ENCODE measurements at places on chromosomes 12 and 14.
A peak's percentile ranks its signal among the peaks of the same experiment; 100 is the strongest.

GRCh38 chr14:83421711-83422110 is 1888.1 kb upstream of the SEL1L start:
- no peak for DNase-seq

GRCh38 chr14:54610051-54610977 is 43.4 kb downstream of the SAMD4A start:
- no peak for DNase-seq

GRCh38 chr14:23025151-23025814 is 9.4 kb downstream of the PSMB5 start:
- DNase-seq = no peak

DNA sequence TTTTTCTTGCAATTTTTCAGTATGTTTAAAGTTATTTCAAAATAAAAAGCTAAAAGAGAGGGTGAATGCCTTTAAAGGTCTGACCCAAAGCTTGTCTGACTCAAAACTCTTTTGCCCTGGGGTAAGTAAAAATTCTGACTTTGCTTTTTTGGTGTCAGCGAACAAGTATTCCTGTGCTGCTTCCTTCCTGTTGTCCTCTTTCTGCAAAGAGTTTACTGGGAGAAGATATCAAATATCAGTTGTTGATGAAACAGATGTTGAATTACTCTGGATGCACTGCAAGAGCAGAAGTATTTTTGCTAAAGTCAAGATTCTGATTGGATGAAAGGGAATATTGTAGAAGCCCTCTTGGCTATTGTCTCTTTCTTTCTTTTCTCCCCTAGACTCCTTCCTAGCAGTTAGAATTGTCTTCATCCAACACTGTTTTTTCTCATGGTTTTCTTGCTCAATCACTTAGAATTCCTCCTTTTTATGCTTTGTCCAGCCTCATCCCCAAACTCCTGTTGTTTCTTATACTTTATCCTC is 62.0 kb downstream of the DACT1 start:
- no peak for DNase-seq

DNA sequence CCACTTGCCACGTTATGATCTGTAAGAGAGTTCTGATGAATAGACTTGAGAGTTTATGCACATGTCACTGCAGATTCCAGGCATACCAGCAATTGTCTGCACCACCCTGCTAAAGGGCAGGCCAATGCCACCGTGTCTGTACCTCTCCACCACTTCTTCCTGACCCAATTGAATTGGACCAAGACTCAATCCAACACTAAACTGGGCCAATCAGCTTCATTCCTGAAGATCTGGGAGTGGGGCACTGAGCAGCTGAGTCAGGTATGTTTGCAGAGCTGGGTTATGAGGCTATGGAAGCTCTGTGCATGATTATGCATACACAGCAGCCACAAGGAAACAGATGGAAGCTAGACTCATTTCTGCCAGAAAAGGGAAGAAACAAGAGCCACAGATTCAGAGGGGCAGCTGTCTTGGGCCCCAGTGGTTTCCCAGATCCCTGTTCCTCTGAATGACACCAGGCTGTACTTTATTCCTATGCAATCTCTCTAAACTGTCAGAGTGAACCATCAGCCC is 28.0 kb downstream of the DAO start:
- peak; percentile 17 for DNase-seq

DNA sequence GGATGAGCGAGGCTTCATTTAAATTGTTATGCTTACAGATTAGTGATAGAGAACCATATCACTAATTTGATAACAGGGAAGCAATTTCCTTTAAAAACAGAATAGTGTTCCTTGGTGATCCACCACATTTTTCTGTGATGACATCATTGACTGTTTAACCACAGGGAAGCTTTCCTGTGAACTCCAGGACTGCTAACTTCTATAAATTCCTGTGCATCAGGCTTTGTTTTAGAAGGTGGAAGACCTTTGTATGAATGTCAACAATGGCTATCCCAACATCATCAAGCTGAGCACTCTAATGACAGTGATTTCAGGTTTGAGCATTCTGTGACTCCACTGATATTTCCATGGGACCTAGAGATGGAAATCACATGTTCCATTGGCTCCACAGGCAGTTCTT is 177.1 kb downstream of the RMST start:
- no peak for DNase-seq

DNA sequence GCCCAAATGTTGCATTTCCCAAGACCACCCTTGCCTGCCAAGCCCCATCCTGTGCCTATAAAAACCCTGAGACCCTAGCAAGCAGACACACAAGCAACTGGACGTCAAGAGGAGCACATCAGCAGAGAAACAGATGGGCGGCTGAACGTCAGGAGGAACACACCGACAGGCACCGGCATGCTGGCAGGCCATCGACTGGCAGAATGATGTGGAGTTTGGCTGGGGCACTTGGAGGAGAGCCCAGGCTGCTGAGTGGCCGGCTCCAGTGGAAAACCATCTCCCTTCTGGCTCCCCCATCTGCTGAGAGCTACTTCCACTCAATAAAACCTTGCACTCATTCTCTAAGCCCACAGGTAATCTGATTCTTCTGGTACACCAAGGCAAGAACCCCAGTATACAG is 130.1 kb downstream of the SLC41A2 start:
- DNase-seq = no peak

- no peak for DNase-seq
These were observed 13.4 kb upstream of the SLC38A4 start for GRCh38 chr12:46839232-46839631.

DNA sequence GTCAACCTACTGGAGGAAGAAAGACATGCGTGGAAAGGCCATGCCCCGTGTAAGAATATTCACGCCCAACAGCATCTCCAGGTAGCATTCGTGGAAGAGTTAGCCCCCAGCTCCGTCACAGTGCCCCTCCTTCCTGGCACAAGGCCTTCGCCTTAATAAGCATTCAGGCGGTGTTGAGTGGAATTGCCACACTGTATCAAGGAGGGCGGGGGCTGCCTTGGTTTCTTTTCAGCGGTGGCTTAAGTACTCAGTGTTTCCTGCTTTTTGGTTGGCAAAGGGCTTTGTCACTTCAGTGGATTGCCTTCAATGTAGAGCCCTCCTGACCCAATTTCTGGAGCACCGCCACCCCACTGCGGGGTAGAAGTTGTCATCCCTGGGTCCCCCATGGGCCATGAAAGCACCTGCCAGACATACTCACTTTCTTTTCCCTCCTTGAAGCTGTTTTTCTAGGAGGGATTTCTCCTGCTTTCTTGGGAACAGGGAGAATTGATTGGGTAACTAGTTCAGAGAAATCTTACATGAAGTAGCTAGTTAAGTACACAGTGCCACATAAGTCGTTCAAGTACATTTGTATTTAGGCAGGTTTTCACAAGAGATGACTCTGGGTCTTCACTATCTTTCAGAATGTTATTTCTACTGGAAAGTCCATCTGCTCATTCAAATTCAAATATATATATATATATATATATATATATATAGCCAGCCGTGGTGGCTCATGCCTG is 65.5 kb upstream of the STON2 start:
- DNase-seq = peak; percentile 11

- peak; percentile 93 for DNase-seq
These were observed 1.3 kb downstream of the ZC3H10 start for GRCh38 chr12:56119361-56119796.

DNA sequence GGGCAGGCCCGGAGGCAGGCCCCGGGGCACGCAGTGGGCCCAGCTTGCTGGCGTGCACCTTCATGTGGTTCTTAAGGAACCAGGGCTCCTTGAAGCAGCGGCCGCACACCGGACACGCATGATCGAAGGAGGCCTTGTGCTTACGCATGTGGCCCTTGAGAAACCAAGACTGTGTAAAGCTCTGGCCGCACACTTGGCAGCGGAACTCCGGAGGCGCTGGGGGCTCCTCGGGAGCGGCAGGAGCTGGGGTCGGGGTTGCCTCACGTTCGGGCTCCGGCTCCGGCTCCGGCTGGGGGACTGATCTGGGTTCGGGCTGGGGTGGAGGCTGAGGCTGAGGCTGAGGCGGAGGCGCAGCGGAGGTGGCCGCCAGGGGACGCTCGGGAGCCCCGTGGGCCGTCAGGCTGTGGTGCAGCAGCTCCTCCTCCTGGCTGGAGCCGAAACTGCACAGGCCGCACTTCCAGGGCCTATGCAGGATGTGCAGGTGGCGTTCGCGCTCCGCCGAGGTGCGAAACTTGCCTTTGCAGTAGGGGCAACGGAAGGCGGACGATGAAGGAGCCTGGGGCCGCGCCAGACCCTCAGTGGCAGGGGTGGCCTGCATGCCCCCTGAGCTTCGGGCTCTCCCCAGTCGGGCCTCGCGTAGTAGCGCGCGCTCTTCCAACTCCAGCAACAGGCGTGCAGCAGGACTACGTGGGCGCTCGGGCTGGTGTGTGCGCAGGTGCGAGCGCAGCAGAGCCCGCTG is 6.0 kb downstream of the ZNF219 start:
- peak; percentile 87 for DNase-seq

DNA sequence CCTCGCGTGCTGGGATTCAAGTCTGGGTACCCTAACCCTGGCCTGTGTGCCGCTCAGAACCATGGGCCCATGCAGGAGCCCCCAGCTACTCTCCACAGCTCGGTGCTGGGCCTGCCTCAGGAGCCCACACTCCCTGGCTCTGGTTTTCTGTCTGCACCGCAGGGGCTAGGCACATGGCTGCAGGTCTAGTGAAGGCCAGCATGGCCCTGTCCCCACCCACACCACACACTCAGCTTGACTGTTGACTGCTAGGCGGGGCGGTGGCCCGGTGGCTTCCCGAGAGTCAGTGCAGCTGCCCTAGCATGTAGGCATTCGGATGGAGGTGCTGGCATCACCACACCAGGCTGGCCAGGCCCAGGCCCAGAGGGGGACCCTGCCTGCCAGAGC is 7.9 kb downstream of the INF2 start:
- no peak for DNase-seq

- DNase-seq = no peak
These were observed 7.4 kb upstream of the HOXC6 start for GRCh38 chr12:54020591-54021405.

- no peak for DNase-seq
These were observed 87.7 kb upstream of the FOXN3 start for GRCh38 chr14:89504602-89505313.

- no peak for DNase-seq
These were observed 54.3 kb upstream of the FRMD6 start for GRCh38 chr14:51597261-51598001.

DNA sequence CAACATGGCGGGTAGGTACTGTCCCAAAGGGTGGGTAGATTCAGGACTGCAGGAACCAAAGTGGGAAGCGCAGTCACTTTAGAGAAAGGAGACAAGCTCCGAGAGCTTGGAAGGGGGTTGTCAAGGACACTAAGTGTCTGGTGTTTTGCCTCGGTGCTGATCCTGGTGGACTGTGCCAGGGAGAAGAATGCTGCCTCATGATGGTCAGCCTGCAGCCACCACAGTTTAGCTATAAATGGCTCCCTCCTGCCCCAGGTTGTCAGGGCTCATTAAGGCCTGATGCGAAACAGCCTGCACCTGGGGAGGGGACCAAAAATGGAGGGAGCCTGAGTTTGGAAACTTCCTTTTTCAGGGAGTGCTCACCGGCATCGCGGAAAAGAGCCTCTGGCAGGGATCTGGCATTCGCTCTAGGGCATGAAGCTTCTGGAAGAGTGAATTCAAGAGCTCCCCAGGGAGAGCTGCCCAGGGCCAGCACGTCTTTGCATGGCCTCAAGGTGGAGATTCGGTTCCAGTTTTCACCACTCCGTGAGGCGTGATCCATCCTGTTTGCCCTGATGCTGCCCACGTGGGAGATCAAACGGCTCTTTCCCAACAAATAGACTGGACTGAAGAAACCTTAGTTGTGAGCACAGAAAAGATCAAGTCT is 164.0 kb downstream of the FOXN3 start:
- DNase-seq = no peak

DNA sequence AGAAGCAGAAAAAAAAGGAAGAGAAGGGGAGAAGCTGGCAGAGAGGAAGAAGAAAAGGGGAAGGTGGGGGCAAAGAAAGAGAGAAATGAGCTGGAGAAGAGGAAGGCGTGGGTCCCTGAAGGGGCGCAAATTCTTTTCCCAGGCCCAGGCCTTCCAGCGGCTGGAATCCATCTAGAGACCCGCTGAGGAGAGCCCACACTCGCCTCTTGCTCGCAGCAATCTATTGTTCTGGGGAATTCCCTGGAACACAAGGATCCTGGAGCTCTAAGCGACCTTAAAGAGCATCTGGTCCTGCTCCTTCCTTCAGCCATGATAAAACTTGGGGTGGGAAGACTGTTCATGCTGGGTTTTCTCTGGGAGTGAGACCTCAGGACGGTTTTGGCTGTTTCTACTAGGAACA is 41.2 kb upstream of the FKBP4 start:
- DNase-seq = no peak

- DNase-seq = no peak
These were observed 46.7 kb downstream of the TMCC3 start for GRCh38 chr12:94603434-94604365.

DNA sequence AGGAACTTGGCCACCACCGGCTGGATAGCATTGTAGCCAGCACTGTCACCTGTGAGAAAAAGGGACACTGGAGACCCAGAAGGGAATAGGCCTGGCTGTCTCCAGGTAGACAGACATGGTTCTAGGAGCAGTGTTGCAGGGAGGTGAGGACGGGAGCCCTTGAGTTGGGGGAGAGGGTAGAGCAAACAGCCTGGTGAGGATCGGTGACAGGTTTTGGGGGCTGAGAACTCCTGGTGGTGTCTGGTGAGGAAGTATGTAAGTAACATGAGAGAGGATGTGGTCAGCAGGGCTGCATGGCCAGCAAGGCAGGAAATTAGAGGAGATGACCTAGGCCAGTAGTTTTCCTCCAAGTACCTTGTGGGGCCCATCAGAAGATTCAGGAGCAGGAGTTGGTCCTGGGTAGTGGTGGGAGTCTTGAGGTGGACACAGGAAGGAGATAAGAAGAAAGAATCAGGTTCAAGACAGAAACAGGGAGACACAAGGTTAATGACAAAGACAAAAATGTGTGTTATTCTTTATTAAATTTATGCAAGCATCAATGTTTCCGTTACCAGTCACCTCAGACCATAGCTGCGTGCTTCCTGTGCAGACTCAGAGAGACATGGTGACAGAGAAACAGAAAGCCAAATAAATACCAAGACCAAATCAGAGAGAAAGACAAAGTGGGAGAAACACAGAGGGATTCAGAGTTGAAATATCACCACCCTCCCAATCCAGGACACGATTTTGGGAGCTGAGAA is at the start of gene ARHGAP9:
Gene ARHGAP9 (minus strand): TSS at position 491 of the 740 bp plus-strand sequence. CDS start 460 bp downstream, at position 31.
- no peak for DNase-seq

DNA sequence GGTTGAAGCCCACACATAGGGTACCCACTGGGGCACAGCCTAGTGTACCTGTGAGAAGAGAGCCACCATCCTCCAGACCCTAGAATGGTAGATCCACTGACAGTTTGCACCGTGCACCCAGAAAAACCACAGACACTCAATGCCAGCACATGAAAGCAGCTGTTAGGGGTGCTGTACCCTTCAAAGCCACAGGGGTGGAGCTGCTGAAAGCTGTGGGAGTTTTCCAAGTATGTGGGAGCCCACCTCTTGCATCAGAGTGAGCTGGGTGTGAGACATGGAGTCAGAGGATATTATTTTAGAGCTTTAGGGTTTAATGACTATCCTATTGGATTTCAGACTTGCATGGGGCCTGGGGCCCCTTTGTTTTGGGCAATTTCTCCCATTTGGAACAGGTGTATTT is 30.5 kb downstream of the TSPAN19 start:
- DNase-seq = no peak

DNA sequence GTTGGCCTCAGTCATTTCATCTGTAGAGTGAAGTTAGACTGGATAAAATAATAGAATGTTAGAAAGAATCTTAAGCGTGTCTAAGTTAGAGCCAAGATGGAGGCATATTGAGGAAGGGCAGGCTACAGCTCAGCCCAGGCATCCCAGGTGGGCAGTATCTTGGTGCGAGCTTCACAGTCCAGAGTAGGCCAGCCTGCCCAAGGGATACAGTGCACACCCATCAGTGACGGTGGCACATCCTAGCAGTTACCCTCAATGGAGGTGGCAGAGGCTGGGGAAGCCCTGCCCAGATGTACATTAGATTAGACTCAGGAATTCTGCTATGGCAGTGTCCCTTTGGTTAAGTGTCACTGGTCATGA is 21.5 kb downstream of the TULP3 start:
- no peak for DNase-seq
